ENCODE measurements at places on chromosomes 6 and 20.
A peak's percentile ranks its signal among the peaks of the same experiment; 100 is the strongest.

DNA sequence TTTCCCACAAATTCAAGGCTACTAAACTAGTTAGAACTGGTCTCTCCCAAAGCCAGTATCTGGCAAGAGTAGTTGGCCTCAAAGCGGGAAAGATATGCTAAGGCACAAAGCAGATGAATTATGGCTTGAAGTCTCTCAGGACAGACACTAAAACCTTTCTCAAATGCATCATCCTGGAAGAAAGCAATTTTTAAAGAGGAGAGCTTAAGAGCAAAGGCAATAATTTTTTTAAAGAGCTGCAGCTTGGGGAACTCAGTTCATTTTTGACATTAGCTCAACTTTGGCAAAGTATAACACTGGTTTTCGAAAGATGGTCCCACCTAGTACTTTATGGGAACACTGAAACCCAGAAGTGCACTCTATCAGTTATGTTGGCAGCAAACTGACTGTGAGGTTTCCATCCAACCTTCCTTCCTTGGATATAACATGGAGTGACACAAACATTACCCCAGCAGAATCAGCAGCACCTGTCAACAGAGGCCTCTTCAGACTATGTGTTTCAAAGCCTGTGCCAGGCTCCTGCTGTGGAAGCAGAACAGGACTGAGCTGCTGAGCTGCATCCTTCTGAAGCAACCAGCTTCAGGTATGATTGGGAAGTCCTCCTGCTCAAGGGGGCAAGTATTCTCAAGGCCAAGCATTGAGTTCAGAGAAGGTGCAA lies 852.3 kb upstream of the HS3ST5 start:
- DNase-seq = no peak

GRCh38 chr20:48983423-48984400 lies 62.2 kb downstream of the ARFGEF2 start:
- peak; percentile 99 for DNase-seq

DNA sequence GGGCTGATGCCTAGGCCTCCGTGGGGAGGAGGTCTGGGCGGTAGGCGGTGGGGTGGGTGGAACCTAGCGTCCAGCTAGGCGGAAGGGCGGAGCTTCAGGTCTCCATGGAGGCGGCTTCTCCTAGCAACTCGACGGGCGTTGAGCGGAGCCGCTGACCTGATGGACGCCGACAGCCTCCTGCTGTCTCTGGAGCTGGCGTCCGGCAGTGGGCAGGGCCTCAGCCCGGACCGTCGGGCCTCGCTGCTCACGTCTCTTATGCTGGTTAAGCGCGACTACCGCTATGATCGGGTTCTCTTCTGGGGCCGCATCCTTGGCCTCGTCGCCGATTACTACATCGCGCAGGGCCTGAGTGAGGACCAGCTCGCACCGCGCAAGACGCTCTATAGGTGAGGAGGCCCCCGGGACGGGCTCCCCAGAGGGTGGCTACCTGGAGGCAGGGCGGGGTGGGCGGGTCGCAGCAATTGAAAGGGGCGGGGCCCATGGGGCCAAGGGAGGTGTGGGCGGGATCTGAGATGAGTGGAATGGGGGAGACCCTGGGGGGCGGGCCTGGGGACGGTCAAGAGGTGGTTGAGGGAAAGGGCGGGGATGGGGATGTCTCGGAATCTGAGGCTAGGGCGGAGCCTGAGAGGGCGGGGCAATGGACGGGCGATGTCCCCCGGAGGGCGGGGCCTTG lies at the start of gene RSPH9:
Gene RSPH9, plus strand, starts transcription at position 97 of the 673 bp plus-strand sequence. Its CDS starts 63 bp downstream, at position 160.
- DNase-seq = no peak

DNA sequence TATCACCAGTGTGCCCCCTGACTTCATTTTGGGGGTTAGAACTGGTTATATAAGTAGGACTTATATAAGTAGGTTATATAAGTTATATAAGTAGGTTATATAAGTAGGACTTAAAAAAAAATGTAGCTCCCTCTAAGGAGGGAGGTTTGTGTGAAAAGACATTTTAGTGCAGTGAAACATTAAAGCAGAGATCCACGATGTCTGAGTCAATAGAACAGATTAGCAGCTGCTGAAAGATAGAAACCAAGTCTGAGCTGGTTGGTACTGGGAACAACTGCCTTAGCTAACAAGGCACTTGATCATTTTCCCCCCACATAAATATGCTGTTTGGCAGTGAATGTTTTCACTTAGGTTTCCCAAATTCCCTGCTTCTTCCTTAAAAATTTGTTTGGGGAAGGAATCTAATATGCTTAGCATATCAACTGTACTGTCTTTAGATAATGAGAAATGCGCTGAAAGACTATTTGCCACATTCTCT lies 2.1 kb upstream of the RPS12 start:
- no peak for DNase-seq

GRCh38 chr6:107118976-107119375 lies 3.7 kb upstream of the BEND3 start:
- no peak for DNase-seq

DNA sequence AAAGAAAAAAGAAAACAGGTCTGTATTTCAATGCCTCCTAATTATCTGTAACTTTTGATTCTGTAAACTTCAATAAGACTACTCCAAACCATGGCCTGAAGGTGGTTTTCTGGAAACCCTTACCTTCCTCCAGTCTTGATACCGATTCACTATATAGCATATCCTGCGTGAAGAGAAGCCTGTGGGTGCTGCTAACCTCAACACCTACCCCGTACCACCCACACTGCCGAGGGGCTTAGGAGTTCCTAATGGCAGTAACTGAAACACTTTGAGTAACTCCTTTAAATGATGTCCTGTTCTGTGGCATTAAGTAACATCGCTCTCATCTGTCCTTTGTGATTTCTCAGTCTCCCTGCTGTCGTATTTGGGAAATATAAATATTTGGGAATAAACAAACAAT lies 104.5 kb upstream of the CARMIL1 start:
- no peak for DNase-seq

GRCh38 chr20:37387519-37388269 lies 41.8 kb downstream of the SRC start:
- DNase-seq = no peak

- no peak for DNase-seq
Measured at GRCh38 chr6:16473908-16474771, 235.8 kb downstream of the GMPR start.

DNA sequence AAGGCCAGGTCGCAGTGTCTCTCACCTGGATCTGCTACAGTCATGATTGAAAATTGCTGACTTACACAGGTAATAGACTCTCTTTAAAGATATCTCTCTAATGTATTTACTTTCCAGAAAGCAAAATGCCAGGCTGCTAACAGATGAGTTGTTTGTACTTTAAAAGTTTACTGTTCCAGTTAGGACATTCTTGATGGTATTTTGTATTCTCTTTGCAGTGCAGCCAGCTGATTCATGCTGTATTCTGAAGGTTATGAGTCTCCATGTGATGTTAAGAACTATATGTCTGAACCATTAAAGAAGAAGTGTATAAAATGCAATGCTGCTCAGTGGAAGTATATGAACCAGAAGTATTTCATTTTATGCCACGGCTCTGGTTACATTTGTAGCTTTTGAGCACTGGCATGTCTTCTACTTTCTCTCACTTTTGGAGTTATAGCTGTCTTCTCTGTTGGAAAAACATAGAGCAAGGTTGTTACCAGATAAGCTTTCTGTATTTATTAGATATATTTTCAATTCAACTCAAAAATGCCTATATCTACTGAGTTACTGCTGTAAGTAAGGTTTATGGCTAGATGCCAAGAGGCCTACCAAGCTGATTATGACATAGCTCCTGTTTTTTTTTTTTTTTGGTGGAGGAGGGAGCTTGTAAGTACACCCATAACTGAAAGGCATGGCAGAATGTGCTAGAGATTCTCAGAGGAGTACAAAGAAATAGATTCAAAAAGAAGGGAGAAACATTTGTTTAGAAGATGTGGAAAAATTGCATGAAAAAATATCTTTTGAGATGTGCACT lies 130.5 kb upstream of the MAN1A1 start:
- peak; percentile 20 for DNase-seq

DNA sequence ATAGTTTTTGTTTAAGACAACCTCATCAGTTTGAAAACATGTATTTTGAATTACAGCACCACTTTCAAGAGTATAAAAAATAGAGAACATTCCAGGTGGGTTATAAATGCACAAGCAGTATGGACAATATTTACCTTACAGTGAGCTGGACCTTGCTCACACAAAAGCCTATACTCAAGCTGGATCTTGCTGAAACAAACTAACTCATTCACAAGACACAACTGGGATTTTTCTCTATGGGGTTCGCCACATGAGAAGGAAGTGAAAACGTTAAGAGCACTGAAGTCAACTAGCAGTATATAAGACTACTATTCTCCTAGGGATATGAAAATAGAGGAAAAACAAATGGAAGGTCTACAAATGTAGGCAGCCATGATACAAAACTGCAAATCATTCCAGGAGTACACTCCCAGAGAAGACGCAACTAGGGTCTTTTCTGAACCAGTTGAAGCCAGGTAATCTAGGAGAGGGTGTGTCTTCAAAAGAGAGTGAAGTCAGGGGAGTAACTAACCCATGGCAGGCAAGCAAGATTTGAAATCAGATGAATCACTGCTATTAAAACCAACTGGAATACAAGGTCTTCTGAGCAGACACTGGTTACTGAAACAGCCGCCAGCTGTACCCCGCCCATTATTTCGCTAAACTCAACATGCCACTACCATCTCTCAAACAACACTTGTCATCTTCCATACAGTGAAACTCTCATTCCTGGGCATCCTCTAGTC lies 26.5 kb downstream of the STAU1 start:
- DNase-seq = no peak

- DNase-seq = no peak
Measured at GRCh38 chr6:53547166-53547810, 2.4 kb upstream of the GCLC start.

- no peak for DNase-seq
Measured at GRCh38 chr6:63928613-63929012, 293.0 kb downstream of the PHF3 start.

DNA sequence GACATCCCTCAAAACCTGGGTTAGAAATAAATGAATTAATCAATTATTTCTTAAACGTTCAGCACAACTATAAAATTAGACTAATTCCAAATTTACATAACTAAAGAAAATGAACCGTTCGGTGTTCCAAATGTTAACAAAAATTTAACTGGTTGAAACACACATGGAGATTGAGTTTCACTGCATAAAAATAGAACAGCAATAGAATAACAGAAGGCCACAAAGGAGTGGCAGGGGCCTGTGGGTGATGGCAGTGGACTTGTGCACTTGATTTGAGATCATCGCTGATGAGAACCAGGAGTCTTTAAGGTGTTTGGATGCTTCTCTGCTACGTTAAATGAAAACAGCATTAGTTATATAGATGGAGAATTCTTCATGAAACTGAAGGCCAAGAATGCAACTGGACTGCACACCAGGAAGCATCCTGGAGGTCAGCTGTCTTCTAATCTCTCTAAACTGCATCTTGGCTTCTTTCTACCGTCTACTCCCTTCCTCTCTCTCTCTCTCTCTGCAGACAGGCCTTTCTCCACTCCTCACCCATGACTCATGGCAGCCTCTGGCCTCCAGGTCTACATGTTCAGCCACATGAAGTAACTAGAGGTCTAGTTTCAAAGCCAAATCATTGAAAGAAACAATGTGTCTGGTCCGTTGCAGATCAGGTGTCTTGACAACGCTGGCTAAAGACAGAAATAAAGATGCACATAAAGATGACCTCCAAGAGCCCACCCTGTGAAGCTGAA lies 111.3 kb downstream of the SIM1 start:
- DNase-seq = peak; percentile 91

DNA sequence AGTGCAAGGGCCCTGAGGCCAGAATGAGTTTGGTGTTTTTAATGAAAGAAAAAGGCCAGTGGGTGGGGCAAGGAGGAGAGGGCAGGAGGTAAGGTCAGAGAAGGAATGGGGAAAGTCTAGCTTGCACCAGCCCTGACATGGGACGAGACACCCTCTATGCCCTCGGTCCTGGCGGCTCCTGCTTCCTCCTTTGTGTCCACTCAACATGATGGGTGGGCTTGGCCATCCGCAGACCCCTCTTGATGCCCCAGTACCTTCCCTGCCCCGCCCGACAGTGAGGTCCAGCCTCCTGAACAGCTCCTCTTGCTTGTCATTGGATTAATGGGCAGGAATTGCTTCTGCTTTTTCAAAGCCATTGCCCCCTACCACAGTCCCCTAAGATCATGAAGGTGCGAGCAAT lies 33.6 kb upstream of the ANGPT4 start:
- no peak for DNase-seq

- DNase-seq = no peak
Measured at GRCh38 chr20:52425701-52426100, 234.1 kb upstream of the ZFP64 start.

- DNase-seq = no peak
Measured at GRCh38 chr6:38215225-38215624, 395.7 kb downstream of the ZFAND3 start.

- no peak for DNase-seq
Measured at GRCh38 chr6:4858194-4859015, 82.2 kb downstream of the CDYL start.

- DNase-seq = no peak
Measured at GRCh38 chr6:20286968-20287565, 74.8 kb upstream of the MBOAT1 start.

- peak; percentile 24 for DNase-seq
Measured at GRCh38 chr6:48098923-48099322, 12.1 kb downstream of the PTCHD4 start.

- DNase-seq = no peak
Measured at GRCh38 chr20:896501-897025, 19.6 kb downstream of the ANGPT4 start.

DNA sequence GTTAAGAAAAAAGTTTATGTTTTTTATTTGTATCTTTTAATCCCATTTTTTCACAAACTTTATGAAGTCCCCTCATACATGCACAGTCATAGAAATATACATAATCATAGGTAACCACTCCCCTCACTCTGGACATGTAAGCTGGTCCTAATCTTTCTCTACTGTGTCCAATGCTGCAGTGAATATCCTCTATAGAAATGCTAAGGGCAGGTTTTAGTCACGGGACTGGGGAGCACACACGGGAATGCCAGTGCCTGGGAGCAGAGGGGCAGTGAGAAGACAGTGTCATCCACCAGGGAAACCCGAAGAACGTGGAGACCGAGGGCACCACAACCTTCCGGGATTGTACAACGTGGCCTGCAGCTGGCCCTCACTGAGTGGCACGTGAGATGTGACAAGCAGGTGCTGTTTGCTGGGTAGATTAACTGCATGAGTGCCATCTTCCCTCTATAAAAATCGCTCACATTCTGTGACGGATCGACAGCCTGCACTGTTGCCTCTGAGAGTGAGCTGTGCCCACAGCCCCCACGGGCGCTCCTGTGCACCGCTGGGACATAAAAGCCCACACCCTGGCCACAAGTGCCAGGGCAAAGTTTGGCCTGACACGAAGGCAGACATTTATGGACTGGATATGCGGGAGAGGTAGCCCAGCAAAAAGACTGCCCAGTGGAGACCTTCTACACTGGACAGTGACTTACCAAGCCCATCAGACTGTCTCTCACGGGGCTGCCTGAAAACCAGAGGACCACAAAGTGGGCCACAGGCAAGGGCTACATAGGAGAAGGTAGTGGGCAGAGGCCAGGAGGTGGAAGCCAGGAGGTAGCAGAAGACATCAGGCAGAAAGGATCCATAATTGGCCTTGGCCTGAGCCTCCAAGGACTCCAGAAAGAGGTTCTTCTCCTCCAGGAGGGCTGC lies 63.2 kb downstream of the FGD2 start:
- no peak for DNase-seq

- no peak for DNase-seq
Measured at GRCh38 chr20:47032933-47033578, 138.4 kb downstream of the EYA2 start.
